ENCODE measurements at places on chromosomes 7 and 10.

GRCh38 chr10:33125522-33126517, 167.8 kb upstream of the ITGB1 start:
- DNase-seq: peak; percentile 76

GRCh38 chr10:92729886-92730285, 40.1 kb downstream of the HHEX start:
- no peak for DNase-seq

- no peak for DNase-seq
These were observed 49.5 kb upstream of the PPP2R2D start for GRCh38 chr10:131851346-131851745.

GRCh38 chr10:4474829-4475228, 351.2 kb upstream of the AKR1E2 start:
- no peak for DNase-seq

DNA sequence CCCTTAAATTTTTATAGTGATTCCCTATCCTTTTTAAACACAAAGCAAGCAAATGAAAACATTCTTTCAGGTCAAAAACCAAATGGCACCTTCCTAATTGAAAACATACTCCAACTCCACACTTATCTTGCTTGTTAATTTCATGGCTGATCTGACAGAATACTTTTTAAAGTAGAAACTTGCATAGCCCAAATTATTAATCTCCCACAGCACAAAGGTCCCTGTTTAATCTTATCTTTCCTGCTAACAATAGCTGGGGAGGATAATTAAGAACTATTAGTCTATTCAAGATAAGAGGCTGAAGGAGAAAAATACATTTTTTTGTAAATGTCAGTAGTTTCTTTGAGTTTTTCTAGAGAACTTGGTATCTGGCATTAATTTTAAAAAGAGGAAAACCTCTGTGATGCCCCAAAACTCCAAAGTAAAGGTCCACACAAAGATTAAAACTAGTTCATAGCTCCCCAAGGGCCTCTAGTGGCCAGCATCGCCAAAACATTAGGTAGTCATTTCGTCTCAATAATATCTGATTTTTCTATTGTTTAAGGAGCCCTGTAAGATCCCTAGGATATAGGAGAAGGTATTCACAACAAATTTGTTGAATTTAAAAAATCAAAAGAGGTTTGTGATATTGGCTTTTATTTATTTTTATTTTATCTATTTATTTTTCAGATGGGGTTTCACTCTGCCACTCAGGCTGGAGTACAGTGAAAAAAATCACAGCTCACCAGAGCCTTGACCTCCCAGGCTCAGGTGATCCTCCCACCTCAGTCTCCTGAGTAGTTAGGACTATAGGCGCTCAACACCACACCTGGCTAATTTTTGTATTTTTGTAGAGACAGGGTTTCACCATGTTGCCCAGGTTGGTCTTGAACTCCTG, 14.7 kb downstream of the CDNF start:
- DNase-seq: peak; percentile 38

- peak; percentile 59 for DNase-seq
These were observed 45.8 kb downstream of the DGKI start for GRCh38 chr7:137801003-137801402.

GRCh38 chr7:155491812-155492211, 33.9 kb downstream of the EN2 start:
- DNase-seq: no peak

- DNase-seq: no peak
These were observed 117.4 kb upstream of the PFKP start for GRCh38 chr10:2949948-2950354.

- peak; percentile 69 for DNase-seq
These were observed 129.6 kb downstream of the PRPF18 start for GRCh38 chr10:13716081-13717071.

GRCh38 chr10:120308589-120308988, 148.4 kb upstream of the PLPP4 start:
- no peak for DNase-seq

DNA sequence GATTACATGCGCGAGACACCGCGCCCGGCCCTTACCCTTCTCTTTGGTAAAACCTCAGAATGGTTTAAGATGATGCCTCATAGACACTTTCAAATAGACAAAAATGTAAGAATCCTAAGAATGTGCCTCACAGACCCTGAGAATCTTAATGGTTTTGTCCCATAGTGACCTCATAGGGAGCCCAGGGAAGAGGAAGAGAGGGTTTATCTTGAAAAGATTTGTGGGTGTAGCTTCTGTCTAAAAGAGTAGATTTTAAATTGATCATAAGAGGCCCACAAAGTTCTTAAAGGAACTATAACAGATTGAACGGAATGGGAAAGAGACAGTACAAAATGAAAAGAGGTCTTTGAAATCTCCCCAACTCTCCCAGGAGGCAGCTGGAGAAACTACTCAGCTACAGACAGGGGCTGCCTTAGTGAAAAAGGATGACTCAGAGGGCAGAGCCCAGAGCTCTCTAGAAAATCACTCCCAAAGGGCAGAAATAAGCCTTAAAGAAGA, 220.6 kb downstream of the ADRA2A start:
- no peak for DNase-seq

DNA sequence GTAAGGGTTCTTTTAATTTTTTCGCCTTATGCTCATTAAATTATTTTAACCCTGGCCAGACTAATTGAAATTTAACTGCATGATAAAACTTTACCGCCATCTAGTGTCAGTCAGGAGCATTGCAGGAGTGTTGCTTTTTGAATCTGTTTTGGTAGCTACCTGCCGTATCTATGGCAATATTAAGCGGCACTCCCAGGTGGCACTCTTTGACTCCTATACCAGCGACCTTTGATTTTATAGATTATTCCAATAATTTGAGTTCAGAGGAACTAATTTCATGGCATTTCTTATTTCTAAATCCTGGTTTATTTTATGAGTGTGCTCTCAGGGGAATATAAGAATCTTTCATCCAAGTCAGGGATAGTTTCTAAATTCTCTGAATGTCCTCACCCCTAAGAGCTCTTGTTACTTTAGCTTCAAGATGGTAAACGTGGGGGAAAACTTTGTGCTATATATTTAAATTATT, 198.9 kb downstream of the REEP3 start:
- DNase-seq: peak; percentile 45

DNA sequence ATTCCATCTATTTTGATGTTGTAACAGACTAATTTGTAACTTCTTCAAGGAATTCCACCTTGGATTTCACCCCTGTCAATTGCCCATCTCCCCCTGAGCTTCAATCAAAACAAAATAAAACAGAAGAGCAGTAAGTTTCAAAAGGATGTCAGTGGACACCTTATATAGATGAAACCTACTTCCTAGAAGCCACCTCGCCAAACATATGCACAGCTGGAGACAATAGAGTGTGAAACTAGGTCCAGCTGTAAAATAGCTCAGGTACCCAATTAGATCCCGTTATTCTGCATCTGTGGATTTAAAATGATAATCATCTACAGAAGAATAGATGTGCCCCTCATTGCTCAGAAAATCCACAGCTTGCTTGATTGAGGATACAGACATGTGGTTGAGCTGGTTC, 598.6 kb downstream of the SH2D4B start:
- no peak for DNase-seq

GRCh38 chr10:117728087-117728486, 185.5 kb downstream of the EMX2 start:
- DNase-seq: no peak

DNA sequence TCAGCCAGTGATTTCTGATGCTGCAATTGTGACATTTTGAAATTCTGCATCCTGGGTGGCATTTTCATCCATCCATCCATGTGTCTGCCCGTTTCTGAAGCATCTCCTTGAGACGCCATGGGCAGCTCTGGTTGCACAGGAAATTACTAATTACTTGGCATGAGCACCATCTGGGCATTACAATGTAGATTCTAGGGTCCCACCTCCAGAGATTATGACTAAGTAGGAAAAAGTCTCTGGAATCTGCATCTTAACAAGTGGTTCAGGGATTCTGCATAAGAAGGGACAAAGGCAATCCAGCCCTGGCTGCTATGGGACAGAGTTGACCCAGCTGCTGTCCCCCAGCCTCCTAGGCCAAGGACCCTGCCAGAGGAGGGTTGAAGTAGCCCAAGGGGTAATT, 65.3 kb downstream of the CUZD1 start:
- DNase-seq: peak; percentile 8

- peak; percentile 73 for DNase-seq
These were observed 84.6 kb downstream of the AKAP9 start for GRCh38 chr7:92025260-92025659.

GRCh38 chr10:30374353-30374752, 25.3 kb upstream of the MTPAP start:
- DNase-seq: no peak

DNA sequence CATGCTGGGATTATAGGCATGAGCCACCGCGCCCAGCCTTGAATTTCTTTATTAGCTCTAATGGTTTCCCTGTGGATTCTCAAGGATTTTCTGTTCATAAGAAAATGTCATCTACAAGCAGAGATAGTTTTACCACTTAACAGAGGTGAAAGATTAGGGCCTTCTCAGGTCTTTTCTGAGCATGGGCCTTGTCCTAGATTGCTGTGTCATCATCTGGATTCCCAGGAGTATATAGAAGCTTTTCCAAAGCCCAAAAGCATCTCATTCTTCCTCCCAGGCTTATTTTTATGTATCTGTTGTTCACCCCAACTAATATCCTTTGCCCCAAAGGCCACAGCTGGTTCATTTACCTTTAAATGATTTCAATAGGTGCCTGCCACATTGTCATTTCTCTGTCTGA, 13.7 kb upstream of the ZNF248 start:
- DNase-seq: no peak

DNA sequence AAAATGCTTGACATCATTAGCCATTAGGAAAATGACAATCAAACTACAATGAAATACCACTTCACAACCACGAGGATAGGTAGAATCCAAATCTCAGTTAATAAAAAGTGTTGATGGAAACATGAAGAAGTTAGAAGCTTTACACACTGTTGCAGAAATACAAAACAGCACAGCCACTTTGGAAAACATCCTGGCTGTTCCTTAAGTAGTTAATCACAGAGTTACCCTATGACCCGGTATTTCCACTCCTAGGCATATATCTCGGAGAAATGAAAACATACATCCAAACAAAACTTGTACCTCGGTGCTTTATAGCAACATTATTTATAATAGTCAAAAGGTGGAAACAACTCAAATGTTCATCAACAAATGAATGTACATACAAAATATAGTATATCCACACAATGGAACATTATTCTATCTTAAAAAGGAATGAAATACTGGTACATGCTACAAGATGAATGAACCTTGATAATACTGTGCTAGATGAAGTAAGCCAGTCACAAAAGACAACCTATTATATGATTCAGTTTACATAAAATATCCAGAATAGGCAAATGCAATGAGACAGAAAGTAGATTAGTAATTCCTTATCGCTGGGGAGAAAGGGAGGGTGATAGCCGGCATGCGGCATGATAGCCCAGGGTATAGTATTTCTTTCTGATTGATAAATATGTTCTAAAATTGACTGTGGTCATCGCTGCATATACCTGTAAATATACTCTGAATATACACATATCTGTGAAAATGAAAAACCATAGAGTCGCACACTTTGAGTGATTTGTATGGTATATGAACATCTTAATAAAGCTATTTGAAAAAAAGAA, 1.9 kb downstream of the VWDE start:
- no peak for DNase-seq

GRCh38 chr7:1675036-1675671, 5.1 kb downstream of the ELFN1 start:
- DNase-seq: no peak

DNA sequence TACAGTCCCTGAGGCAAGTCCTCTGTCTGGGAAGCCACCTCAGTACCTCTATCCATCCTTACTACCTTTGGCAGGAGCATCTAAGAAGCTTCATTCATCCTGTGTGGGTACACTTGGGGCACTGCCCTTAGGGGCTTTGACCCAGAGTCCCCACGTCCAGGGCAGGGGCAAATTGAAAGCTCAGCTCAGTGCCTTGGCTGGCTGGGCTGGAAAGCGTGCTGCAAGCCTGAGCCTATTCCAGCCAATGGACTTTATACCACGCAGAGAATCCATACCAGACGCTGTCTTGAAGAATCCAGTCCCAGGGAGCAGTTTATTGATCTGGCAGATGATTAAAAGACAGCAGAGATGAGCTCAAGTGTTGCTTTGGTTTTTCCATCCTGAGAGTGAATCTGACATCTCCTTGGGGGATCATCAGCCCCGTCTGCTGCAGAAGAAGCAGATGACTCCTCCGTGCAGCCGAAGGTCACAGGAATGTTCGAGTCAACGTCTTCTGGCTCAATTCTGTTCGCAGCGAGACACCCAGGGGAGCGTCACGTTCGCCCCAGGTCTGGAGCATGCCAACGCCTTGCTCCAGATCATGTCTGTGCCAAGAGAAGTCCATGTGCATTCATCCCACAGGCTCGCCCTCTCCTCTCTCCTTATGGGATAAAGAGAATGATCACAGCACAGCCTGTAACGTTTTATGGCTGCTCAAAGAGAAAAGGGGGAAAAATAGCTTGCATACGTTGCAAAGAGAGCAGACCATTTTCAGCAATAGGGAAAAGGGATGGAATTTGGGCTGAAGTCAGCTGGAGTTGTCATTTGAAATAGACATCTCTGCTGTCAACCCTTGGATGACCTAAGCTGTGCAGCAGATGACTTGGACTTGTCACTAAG, 35.8 kb upstream of the LYZL1 start:
- no peak for DNase-seq

DNA sequence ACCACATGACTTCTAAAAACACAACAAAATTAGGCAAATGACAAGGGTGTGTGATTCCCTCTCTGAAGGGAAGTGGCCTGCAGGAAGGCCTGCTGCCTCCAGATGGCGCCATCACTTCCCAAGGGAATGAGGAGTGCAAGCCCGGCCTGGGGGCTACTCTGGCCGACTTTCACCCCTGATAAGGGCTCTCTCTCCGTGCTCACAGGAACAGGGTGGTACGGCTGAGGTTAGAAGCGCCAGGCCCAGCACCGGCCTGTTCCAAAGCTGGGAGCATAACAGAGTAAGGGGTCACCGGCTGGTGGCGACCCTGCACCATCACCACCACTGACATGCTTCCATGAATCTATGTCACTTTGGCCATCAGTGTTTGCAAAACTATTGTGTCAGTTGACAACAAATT, 13.1 kb downstream of the RBP3 start:
- DNase-seq: peak; percentile 35

DNA sequence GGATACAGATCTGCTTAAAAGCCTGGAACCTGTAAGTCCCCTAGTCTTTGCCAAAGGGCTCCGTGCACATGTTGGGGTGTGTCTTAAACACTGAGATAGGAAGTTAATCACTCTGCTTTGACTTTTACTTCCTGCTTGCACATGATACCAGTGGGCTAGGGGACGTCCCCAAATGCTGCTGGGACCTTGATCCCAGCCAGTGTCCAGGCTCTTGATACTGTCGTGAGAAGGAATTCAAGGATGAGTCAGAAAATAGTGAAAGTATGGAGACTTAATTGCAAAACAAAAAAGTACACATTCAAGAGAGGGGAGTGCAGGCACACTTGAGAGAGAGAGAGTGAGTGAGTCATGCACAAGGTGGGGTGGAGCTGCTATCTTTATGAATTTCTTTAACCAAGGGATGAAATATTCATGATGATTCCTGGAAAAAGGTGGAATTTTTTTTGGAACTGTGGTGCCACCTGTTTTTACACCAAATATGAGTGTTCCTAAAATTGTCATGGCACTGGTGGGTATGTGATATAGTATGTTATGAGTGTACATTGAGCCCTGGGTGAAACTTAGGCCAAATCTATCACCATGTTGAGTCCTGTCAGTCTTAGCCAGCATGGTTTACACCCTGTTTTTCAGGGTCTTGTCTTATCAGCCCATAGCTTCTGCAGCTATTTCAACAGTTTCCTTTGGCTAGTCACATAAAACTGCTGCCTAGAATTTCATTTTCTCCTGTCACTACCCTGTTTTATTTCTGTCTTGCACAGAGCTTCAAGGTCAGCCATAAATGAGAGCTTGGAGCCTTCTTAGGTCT, 88.3 kb upstream of the CYP26C1 start:
- DNase-seq: peak; percentile 90
